Vagina (tissue), 2 donors: ENCODE measurements at places on chromosomes 16 and 17.

DNA sequence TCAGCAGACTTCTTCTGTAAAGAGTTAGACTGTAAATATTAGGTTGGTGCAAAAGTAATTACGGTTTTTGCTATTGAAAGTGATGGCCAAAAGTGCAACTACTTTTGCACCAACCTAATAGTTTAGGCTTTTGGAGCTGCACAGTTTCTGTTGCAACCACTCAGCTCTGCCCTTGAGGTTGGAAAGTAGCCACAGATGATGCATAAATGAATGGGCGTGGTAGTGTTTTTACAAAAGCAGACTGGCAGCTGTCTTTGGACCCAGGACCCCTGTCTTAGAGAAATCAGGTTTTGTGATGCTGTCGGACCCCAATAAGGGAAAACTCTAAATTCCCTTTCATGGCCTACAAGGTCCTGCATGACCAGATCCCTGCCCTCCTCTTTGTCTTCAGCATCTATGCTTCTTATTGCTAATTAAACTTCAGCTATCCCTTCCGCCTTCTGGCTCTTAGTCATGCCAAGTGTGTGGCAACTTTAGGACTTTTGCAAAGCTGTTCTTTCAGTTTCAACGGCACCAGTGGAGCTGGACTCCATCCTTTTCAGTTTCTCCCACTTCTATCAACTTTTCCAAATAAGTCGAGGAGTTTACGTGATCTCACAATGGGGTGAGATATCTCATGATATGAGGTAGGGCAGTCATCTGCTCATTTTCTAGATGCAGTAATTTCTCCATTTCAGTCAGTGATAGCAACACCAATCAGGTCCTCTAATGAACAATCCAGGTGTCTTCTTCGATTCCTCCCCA is 232.3 kb downstream of the XYLT1 start:
- no peak for DNase-seq

DNA sequence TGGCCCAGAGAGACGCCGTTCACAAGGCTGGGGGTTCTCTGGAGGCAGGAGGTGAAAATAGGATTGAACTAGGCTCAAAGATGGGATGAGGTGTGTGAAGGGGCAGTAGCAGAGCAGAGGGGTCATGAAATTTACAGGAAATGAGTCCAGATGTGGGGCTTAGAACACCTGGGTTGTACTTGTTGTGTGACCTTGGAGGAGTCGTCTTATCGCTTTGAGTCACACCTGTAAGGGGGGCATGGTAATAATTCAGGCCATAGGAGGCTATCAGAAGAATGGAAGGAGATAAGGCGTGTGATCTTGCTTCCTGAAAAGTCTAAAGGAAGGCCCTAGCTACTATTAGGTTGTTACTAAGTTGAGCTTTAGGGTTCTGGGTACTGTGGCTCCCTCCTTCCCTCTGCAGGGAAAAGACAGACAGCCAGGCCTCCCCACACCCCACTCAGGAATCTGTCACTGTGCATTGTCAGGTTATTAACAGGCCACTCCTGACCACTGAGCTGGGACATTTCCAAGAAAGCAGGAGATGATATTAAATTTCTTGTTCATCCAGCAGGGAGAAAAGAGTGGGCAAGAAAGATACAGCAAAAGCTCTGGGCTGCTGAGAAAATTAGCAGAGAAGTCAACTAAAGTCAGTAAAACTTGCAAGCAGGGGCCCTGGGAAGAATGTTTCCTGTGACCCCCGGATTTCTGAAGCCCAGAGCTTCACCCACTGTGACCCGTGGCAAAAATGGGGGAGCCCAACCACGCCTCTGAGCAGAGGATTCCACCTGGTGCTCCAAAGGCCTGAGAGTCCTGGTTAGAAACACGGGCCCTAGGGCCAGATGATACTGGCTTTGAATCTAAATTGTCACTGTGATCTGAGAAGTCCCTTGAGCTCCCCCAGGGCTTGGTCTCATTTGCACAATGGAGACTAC is 6.0 kb upstream of the CDC42EP4 start:
- DNase-seq: no peak

- DNase-seq: no peak
Observed at GRCh38 chr17:1045456-1045855, 48.5 kb downstream of the TIMM22 start.

DNA sequence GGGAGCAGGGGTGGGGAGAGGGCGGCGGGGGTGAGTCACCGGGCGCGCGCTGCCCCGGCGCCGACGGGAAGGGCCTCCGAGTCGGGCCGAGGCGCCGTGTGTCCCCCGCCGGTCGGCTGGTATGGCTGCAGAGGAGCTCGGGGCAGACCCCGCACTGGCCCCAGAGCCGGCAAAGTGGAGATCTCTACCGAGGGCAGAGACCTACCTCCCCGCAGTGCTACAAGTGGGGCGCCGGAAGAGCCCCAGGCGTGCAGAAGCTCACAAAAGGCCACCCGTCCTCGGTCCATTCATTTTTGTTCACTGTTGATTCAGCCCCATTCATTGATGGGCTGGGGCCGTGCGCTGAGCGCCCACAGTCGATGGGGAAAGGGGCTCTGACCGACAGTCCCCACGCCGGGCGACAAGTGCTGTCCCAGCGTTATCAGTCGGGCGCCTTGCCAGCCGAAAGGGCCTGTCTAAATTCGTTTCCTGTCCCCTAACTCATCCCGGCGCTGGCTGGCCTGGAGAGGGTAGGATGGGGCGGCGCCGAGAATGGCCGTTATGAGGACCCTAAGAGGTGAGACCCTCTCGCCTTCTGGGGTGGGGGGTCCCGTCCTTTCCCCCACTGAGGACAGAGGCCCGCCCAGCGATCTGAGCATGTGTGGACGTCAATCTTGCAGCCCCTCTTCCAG is 709 bp upstream of the ENO3 start:
- DNase-seq: no peak

GRCh38 chr17:58120195-58120822 is 27.9 kb upstream of the OR4D1 start:
- DNase-seq: no peak

- DNase-seq: no peak
Observed at GRCh38 chr17:21172846-21173245, 41.1 kb downstream of the TMEM11 start.

- no peak for DNase-seq
Observed at GRCh38 chr17:68103148-68103547, 67.6 kb downstream of the KPNA2 start.

GRCh38 chr17:79959042-79959441 is 76.6 kb downstream of the TBC1D16 start:
- no peak for DNase-seq

GRCh38 chr17:80279895-80280294 is 19.2 kb downstream of the RNF213 start:
- no peak for DNase-seq

DNA sequence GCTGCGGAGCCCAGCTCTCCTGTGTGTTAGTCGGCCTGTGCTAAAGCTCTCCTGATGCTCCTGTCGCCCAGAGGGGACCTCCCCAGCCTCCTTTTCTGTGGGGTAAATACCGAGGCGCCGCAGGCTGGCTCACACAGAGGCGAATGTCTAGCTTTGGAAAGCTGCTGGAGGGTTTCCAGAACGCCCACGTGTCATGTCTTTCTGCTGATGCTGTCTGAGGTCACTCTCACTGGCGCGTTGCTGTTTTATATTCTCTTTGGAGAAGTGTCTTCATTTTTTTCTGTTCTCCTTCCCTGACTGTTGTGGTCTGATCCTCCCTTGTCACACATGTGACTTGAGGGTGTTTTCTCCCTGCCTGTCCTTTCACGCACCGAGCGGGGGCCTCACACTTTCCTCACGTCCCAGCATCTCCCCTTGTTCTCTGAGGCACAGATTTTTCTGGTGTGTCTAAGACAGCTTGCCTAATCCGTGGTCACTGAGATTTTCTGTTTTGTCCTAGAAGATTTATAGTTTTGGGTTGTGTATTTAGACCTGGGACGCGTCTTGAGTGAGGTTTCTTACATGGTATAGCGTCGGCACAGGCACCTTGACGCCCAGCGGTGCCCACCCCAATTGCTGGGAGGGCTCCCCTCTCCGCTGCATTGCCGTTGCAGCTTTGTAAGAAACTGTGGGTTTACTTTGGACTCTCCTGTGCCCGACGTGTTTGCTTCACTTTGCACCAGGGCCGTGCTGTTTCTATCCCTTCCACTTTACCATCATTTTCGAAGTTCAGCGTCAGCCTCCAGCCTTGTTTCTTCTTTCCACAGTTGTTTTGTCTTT is 92.1 kb upstream of the ZNF750 start:
- no peak for DNase-seq

DNA sequence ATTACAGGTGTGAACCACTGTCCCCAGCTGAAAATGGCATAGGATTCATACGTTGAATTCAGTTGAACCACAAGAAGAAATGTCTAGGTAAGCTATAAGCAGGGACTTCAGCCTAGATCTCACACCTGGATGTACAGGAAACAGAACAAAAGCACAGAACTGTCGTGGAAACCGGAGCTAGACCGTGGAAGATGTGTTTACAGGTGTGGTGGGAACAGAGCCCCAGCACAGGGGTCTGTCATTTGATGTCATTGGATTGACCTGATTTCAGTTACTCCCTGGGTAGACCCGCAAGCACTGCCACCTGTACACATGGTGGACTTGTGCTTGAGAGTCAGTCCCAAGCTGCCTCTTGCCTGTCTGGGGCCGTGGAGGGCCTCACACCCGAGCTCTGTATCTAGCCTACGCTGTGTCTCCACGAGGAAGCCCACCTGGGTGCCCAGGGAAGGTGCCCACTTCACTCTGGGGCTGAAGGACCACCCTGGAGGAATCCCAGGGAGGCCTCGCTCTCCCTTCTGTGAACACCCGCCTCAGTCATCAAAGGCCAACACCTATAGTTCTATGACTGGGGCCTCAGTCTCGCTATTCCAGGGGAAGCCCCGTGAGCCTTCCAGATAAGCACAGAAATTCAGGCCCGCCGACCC is 32.2 kb upstream of the MLKL start:
- DNase-seq: no peak

- DNase-seq: no peak
Observed at GRCh38 chr16:240559-240958, 5.9 kb downstream of the FAM234A start.

DNA sequence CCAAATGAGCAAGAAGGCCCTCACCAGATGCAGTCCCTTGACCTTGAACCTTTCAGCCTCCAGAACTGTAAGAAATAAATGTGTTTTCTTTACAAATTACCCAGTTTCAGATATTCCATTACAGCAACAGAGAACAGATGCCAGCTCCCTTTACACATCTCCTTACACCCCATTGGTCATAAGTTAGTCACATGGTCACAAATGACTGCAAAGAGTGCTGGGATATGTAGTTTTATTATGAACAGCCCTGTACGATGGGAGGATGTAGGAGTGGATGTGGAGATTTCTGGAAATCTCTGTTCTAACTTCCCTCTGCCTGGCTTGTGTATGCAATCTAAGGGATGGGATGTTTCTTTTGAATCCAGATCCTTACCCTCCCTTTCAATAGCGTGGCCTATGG is 13.3 kb upstream of the RPL38 start:
- no peak for DNase-seq

GRCh38 chr17:60173304-60173819 is 23.6 kb downstream of the CA4 start:
- no peak for DNase-seq

DNA sequence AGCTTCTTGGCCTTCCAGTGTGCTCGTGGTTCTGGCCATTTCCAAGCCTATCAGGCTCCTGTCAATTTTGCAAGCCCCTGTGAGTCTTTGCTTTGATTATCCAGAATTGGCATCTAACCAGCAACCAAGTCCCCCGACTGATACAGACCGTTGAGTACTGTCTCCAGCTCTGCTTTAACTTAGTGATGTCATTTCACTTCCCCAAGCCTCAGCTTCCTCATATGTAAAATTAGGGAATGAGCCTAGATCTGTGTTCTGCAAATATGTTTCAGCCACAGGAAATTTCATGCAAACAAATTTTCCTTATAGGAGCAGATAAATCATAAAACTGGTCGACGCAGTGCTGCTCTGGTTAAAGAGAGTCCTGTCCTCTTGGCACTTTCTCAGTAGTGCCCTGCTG is 60.1 kb upstream of the WSB1 start:
- no peak for DNase-seq

DNA sequence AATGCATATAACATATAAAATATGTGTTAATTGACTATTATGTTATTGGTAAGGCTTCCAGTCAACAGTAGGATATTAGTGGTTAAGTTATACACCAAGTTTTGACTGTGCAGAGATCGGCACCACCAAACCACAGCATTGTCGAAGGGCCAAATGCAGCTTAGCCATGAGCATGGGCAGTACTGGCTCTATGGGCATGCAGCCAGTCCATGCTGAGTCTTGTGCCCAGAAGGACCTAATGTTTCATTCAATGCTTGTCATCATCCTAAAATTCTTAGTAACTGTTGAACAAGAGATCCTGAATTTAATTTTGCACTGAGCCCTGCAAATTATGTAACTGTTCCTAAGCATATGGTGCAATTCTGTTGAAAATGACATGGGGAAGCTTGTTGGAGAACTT is 233.4 kb upstream of the HS3ST3A1 start:
- DNase-seq: no peak

DNA sequence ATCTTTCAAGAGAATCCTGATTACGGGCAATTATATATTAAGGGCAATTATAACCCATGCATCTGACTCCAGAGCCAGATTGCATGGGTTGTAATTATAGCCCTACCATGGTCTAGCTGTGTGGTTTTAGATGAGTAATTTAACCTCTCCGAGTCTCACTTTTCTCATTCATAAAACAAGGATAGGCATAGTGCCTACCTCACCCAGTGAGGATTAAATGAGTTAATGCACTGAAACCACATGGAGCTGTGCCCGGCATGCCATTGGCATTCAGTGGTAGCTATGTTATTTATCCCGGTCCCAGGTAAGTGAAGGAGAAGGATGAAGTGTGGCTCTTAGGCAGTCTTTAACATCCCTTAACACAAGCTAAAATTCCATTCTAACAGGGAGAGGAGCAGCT is 6.3 kb downstream of the SNX20 start:
- no peak for DNase-seq

DNA sequence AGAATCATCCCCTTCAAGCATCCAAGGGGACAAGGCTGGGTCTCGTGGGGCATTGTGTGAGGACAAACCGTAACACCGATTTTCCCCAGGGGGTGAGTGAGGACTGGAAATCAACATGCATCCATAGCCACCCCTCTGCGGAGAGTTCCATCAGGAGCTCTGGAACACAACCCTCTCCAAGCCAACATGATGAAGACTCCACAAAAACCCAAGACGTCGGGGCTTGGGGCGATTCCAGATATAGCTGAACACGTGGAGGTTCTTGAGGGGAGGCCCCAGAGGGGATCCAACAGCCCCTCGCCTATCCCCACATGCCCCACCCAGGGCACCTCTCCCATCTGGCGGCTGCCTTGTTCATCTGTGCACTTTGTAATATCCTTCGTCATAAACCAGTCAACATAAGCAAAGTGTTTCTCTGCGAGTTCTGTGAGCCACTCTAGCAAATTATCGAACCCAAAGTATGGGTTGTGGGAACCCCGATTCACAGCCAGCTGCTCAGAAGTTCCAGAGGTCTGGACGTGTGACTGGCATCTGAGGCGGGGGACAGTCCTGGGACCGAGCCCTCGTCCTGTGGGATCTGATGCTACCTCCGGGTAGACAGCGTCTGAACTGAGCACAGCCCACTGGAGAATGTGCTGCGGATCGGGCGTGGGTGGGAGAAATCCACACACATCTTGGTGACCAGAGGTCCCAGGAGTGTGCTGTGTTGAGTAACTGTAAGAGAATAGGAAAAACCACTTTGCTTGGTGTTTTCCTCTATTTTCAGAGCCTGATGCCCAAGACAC is 55.5 kb downstream of the RPH3AL start:
- no peak for DNase-seq
